Neuronal stem cell (in vitro differentiated cells): ENCODE measurements at places on chromosomes 3 and 15.

- no peak for DNase-seq
Observed at GRCh38 chr3:51141573-51141972, 243.5 kb upstream of the MANF start.

DNA sequence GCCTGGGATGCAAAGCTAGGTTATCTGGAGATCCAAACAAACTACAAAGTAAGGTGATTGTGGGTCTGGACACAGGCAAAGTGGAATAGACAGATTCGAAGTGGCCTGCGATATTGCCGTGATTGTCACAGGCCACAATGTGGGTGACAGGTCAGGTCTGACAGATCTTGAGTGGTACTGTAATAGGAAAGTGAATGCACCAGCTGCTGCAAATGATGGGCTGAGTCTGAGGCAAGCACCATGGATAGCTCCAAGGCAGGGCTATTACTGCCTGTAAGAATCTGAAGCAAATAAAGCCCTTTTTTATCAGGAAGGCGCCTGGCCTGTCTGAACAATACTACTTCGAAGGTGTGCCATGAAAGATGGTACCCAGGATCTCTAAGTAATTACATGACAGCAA, 10.0 kb downstream of the ARMC8 start:
- no peak for DNase-seq

- DNase-seq = no peak
Observed at GRCh38 chr15:75195766-75196241, 5.9 kb upstream of the C15orf39 start.

- no peak for DNase-seq
Observed at GRCh38 chr3:46864061-46864881, 1.0 kb upstream of the MYL3 start.

DNA sequence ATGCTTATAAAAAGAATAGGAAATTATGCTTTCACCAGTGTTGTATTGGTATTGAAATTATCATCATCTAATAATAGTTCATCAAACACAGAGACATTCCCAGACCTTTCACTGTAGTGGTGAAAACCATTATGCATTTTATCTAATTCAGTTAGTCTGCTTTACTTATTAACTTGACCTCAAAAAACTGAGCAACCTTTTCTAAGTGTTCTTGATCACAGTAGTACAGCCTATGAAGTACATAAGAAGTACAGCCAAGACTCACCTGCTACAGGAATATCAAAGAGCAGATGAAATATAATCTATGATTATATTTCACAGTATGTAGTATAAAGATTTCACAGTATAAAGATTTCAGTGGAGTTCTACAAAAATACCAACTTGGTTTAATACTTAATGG, 75.2 kb downstream of the FILIP1L start:
- no peak for DNase-seq

DNA sequence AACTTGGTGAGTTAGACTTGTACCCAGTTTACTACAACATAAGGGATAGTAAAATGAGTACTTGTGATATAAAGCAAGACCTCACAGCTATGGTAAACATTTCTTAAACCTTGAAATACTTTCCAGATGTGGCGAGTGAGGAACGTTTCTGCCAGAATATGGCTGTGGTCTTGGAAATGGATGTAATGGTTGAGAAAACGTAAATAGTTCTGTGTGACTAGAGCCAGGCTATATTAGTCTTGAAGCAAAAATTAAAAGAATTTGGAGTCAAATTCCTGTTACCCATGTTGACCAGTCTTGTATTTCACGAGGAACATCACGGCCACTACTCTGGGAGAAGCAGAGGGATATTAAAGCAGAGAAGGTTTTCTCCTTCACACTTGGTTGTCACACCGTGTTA, 15.3 kb downstream of the OR4F15 start:
- DNase-seq = no peak

GRCh38 chr3:24005669-24006068, 60.6 kb downstream of the NR1D2 start:
- DNase-seq = no peak

DNA sequence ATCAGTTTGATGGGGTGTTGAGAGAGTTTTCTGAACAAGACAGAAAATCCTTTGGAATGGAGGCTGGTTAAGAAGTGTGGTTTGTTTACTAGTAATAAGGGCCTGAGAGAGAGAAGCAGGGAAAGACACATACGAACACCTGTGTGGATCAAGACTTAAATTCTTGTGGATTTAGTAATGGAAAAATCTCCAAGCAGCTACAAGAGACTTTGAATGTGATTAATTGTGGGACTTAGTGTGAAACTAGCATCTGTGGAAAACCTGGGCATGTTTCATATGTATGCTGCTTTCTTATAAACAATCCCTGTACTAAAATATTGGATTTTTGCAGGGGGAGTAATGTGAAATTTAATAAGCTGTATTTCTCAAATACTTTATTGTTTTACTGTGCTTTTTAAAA, 399.1 kb downstream of the SI start:
- no peak for DNase-seq

DNA sequence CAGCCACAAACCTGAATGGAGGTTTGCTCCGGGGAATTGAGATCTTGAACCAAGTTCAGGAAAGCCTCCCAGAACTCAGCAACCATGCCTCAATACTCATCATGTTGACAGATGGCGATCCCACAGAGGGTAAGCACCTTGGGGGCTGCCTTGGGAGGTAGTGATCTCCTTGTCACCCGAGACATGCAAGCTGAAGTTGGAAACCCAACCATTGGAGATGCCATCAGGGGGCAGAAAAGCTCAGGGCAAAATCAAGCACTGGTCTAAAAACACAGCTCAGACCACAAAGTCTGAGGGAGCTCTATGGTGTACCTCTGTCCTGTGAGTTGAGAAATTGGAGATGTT, 5.8 kb downstream of the ITIH1 start:
- no peak for DNase-seq

GRCh38 chr3:59606638-59607266, 556.9 kb upstream of the CFAP20DC start:
- no peak for DNase-seq

DNA sequence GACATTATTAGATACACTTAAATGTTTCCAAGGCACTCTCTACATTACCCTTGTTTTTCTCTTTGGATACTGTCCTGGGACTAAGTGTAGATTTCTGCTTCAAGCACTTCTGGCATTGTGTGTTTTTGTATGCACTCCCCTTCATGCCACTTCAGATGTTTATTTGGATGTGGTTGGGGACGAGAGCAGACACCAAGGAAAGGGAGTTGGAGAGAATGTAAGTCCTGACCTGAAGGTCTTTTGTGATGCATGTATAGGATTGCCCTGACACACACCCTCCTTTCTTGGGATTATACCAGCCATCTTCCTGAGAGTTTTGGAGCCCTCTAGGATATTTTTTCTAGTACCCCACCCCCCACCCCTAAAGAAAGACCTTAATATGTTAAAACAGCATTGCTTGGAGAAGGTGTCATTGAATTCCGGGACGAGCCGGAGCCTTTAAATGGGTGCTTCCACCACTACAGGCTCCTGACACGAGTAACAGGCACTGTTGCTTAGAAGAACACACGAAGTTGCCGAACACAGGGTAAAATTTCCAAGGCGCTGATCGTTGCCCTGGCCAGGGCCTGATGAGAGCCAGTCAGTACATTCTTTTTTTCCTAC, 22.7 kb downstream of the PSMD6 start:
- DNase-seq = no peak

GRCh38 chr3:124860599-124860998, 26.6 kb downstream of the ITGB5 start:
- no peak for DNase-seq

- no peak for DNase-seq
Observed at GRCh38 chr15:76135516-76135915, 75.7 kb downstream of the TMEM266 start.

- DNase-seq = no peak
Observed at GRCh38 chr3:126258670-126259069, 78.3 kb upstream of the ALDH1L1 start.

- DNase-seq = no peak
Observed at GRCh38 chr3:2921903-2922302, 188.3 kb downstream of the IL5RA start.

GRCh38 chr3:23856286-23856685, 50.5 kb downstream of the UBE2E1 start:
- DNase-seq = no peak

DNA sequence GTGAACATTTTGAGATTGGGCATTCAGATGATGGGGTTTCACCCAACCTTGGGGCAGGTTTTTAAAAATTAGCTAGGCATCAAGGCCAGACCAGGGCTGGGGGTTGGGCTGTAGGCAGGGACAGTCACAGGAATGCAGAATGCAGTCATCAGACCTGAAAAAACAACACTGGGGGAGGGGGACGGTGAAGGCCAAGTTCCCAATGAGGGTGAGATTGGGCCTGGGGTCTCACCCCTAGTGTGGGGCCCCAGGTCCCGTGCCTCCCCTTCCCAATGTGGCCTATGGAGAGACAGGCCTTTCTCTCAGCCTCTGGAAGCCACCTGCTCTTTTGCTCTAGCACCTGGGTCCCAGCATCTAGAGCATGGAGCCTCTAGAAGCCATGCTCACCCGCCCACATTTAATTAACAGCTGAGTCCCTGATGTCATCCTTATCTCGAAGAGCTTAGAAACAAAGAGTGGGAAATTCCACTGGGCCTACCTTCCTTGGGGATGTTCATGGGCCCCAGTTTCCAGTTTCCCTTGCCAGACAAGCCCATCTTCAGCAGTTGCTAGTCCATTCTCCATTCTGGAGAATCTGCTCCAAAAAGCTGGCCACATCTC, 6.1 kb downstream of the RHO start:
- no peak for DNase-seq

GRCh38 chr3:185401319-185401955, 38.5 kb downstream of the MAP3K13 start:
- DNase-seq = no peak

DNA sequence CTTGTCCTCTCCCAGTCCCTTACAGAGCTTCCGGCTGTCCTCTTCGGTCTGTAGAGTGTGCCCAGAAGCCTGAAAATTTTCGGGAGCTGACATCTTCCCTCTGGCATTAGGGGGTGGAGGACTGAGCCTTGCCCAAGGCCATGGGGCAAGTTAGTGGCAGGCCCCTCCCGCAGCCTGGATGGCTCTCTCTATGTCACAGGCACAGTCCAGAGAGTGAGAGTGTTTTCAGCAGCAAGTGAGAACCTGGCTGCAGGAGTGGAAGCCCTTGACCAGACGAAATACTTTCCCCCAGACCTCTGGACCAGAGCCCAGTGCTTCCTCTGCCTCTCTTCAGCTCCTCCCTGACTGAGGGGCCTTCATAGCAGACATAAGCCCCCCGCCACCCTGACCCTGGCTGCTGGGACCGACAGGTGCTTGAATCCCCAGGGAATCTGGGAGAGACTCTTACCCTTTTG, 50.5 kb upstream of the SEC22A start:
- DNase-seq = no peak

GRCh38 chr15:74482661-74483060, 21.7 kb upstream of the UBL7 start:
- DNase-seq = no peak

DNA sequence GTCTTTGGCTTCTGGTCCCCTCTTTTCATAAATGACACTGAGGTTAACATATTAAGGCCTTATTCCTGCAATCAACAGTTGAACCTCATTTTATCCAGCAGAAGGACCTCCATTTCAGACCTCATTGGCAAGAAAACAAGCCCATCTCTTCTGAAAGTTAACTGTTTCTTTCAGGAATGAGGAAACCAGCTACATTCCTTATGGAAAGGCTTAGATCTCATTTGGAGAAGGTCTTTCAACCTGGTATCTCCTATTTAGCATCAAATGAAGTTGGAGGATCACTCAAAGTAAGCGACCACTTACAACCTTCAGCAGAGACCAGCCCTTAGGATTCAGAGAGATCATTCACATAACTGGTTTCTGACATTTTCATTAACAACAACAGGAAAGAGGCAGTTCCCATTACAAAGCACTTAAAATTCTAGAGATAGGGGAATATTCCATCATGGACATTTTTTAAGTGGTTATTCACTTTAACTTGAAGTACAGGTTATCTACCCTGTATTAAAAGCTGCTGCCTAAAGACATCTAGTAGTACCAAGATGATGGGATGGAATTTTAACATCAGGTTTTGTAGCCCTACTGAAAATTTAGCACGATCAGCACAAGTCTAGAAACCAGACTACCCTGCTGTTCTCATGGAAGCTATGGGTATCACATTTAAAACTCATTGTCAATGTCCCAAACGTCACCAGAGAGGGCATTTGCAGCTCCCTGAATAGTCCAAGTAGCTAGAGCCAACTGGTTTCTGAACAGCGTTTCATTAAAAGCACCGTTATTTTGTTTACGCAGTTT, 30.4 kb downstream of the TFRC start:
- no peak for DNase-seq

DNA sequence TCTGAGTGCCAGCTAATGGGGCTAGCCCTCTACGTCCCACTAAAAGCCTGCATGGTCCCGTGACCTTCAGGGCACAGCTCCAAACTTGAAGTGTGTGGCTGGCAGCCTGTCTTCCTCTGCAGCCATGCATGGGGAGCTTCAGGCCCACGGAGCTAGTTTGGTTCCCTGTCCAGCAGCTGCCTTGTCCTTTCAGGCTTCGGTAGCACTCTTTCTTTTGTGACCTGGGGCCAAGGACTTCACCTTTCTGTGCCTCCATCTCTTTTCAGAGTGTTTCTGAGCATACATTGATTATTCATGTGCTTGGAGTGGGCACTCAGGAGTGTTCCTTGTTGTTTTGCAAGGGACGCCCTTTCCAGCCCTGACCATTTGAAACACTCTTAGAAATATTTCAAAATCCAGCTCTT, 155.2 kb downstream of the DNAJB8 start:
- no peak for DNase-seq

DNA sequence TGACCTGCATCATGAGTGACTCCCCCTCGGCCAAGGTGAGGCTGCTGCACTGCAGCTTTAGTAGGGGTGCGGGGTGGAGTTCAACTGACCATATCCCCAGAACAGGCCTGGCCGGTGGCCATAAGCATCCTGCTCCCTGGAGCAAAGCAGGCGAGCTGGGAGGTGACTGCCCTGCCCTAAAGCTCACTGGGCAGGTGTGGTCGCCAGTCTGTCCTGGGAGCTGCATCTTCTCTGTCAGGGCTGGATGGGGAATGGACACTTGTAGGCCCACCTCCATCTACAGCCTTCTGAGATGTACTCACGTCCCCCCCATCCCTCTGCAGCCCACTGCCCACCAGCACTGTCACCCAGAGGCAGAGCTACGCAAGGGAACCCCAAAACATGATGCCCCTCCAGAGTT, 14.5 kb downstream of the NBEAL2 start:
- DNase-seq = no peak

DNA sequence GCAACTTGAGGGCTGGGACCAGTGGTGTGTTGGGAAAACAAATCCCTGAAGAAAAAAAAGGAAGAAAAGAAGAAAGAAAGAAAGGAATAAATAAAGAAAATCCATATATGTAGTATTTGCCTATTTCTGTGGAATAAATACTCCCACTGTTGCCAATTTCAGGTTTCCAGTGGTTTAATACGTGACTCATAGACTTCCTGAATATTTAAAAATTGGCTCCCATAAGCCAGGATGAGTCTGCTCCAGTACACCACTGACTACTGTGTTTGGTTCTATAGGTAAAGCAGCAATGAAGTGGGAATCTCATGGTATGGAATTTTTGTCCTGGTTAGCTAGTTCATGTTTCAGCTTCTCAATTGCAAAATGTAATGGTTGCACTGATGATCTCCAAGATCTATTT, 31.6 kb downstream of the PYDC2 start:
- no peak for DNase-seq
